Breast epithelium (tissue), 4 donors: ENCODE measurements at places on chromosomes 3 and 15.

GRCh38 chr3:159238646-159239045 lies 436.8 kb downstream of the MFSD1 start:
- no peak overlapping the region for H3K4me3 ChIP-seq
- H3K27ac ChIP-seq = no peak overlapping the region
- DNase-seq = no peak
- H3K36me3 ChIP-seq = no peaks in the 10 kb centered on the region
- no peaks in the 10 kb centered on the region for H3K4me1 ChIP-seq
- no peaks in the 10 kb centered on the region for H3K27me3 ChIP-seq

DNA sequence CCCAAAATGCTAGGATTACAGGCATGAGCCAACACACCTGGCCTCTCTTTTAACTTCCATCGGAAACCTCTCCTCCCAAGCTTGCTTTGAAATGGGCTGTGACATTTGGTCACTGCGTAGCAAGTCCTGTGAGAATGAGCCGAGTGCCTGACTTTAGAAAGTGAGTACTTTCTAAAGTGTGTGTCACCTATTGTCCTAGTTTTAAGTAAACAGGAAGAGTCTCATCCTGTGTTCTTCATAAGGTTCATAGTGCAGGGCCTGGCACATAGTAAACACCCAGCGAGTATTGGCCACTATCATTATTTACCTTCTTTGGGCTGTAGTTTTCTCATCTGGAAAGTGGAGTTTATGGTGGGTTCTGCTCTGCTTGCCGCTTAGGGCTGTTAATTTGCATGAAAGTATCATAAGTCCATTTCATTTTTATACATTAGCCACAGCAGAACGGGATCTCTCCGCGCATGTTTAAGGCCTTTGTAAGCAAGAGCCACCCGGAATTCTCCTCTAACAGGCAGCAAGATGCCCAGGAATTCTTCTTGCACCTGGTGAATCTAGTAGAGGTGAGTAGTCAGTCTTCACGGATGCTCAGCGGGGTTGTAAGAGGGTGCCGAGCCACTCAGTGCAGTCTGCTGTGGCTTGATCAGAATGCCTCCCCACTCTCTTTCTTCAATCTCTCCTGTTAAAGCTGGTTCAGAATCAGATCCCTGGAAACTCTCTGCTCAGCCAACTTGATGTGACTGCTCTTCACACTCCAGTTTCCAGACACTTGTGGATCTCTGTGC lies 87.2 kb downstream of the USP13 start:
- H3K4me3 ChIP-seq = no peak overlapping the region
- H3K36me3 ChIP-seq = no peaks in the 10 kb centered on the region
- H3K27ac ChIP-seq = no peak overlapping the region
- no peak for DNase-seq

- no peak for DNase-seq
- H3K4me1 ChIP-seq = no peaks in the 10 kb centered on the region
- no peaks in the 10 kb centered on the region for H3K27me3 ChIP-seq
These were observed 140.6 kb upstream of the TMCO5A start for GRCh38 chr15:37793851-37794250.

- peaks cover 9% of the 10 kb centered on the region for H3K27me3 ChIP-seq
- no peaks in the 10 kb centered on the region for H3K4me1 ChIP-seq
- no peak for DNase-seq
- H3K4me3 ChIP-seq = no peak overlapping the region
- no peaks in the 10 kb centered on the region for H3K36me3 ChIP-seq
These were observed 193.4 kb upstream of the LINGO1 start for GRCh38 chr15:77826006-77826695.

- no peak overlapping the region for H3K27ac ChIP-seq
- no peaks in the 10 kb centered on the region for H3K36me3 ChIP-seq
- no peak overlapping the region for H3K4me3 ChIP-seq
- no peaks in the 10 kb centered on the region for H3K27me3 ChIP-seq
- DNase-seq = no peak
These were observed 1036.6 kb downstream of the NAALADL2 start for GRCh38 chr3:175895731-175896130.

GRCh38 chr3:160368804-160369203 lies 30.2 kb downstream of the IFT80 start:
- DNase-seq = no peak
- H3K4me1 ChIP-seq = no peaks in the 10 kb centered on the region
- no peaks in the 10 kb centered on the region for H3K27me3 ChIP-seq

GRCh38 chr3:53733446-53733845 lies 112.8 kb downstream of the CHDH start:
- no peaks in the 10 kb centered on the region for H3K4me1 ChIP-seq
- H3K36me3 ChIP-seq = no peaks in the 10 kb centered on the region
- H3K27me3 ChIP-seq = no peaks in the 10 kb centered on the region
- DNase-seq = no peak
- H3K27ac ChIP-seq = no peak overlapping the region

DNA sequence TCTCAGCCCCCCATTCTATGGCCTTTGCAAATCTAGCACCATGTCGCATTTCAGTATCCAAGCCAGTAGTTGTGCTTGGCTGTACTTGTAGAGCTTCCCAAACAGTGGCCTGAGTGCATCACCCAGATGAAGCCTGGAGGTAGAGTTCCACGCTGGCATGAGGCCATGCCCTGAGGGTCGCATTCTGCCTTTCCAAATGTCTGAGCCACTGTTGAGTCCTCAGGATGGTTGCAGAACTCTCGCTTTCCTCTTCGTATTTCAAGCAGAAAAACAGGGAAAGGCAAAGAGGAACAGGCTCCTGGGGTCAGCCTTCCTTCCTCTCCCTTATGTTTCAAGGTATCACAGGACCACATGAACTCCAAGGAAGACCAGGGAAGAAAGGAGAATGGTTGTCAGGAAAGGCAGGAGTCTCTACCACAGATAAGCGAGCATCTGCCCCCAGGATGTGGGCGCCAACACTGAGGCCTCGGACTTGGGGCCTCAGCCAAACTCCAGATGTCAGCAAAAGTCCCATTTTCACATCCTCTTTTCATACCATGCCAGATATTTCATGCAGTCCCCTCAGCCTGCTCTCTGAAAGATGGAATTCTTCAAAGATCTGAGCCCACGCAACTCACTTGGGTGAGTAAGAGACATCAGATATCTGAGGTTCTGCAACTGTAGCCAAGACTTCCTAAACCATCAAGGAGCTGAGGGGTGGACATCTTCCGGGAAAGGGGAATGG lies 19.4 kb upstream of the PRR20G start:
- no peak overlapping the region for H3K4me3 ChIP-seq
- no peaks in the 10 kb centered on the region for H3K27me3 ChIP-seq
- DNase-seq = no peak
- H3K36me3 ChIP-seq = no peaks in the 10 kb centered on the region

GRCh38 chr3:16474216-16474615 lies 39.3 kb downstream of the RFTN1 start:
- no peak for DNase-seq
- H3K4me3 ChIP-seq = no peak overlapping the region
- no peaks in the 10 kb centered on the region for H3K36me3 ChIP-seq
- H3K4me1 ChIP-seq = no peaks in the 10 kb centered on the region

DNA sequence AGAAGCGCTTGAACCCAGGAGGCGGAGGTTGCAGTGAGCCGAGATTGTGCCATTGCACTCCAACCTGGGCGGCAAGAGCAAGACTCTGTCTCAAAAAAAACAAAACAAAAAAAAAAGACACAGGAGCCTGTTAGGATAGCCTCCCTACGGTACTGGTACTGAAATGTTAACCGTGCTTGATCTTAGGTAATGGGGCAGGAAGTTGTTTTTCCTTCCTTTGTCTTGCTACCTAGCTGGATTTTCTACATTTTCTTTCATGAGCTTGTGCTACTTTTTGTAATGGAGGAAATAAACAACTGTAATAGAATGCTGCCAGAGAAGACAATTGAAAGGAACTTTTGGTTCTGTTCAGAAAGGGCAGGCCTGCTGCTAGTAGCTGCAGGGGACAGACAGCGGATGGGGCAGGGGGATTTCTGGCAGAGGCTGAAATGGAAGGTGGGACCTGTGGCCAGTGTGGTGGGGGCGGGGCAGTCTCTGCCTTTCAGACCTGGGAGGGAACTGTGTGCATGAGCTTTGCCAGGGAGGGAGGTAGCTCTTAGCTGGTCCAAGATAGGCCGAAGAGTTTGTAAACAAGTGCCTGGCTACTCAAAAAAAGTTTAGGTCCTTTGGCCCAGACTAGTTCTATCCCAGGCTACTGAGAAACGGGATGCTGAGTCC lies 49.0 kb upstream of the SEMA4B start:
- no peaks in the 10 kb centered on the region for H3K27me3 ChIP-seq
- H3K36me3 ChIP-seq = no peaks in the 10 kb centered on the region
- H3K27ac ChIP-seq = peak overlapping the region; percentile 69
- H3K4me1 ChIP-seq = no peaks in the 10 kb centered on the region

GRCh38 chr3:11134794-11135193 lies 19.5 kb upstream of the HRH1 start:
- H3K36me3 ChIP-seq = no peaks in the 10 kb centered on the region
- H3K27ac ChIP-seq = no peak overlapping the region
- H3K4me1 ChIP-seq = no peaks in the 10 kb centered on the region
- DNase-seq = no peak

GRCh38 chr3:40169983-40170382 lies 139.5 kb upstream of the EIF1B start:
- H3K36me3 ChIP-seq = no peaks in the 10 kb centered on the region
- H3K27me3 ChIP-seq = no peaks in the 10 kb centered on the region
- H3K27ac ChIP-seq = no peak overlapping the region
- no peak for DNase-seq
- H3K4me1 ChIP-seq = no peaks in the 10 kb centered on the region
- no peak overlapping the region for H3K4me3 ChIP-seq

DNA sequence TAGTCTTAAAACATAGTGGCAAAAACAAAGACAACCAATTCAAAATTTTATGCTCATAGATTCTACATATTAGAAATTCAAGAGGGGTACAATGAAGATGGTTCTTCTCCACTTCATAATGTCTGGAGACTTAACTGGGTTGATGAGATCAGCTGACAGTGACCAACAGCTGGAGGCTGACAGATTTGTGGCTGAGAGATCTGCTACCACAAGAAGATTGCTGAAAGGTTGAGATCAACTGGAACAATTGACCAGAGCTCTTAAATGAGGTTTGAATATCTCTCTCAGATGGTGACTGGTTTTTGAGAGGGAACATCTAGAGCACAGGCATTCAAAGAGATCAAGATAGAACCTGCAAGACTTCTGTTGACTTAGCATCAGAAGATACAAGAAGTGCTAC lies 254.1 kb upstream of the ARPP21 start:
- H3K4me1 ChIP-seq = no peaks in the 10 kb centered on the region
- no peaks in the 10 kb centered on the region for H3K27me3 ChIP-seq
- no peak overlapping the region for H3K27ac ChIP-seq
- no peak overlapping the region for H3K4me3 ChIP-seq

DNA sequence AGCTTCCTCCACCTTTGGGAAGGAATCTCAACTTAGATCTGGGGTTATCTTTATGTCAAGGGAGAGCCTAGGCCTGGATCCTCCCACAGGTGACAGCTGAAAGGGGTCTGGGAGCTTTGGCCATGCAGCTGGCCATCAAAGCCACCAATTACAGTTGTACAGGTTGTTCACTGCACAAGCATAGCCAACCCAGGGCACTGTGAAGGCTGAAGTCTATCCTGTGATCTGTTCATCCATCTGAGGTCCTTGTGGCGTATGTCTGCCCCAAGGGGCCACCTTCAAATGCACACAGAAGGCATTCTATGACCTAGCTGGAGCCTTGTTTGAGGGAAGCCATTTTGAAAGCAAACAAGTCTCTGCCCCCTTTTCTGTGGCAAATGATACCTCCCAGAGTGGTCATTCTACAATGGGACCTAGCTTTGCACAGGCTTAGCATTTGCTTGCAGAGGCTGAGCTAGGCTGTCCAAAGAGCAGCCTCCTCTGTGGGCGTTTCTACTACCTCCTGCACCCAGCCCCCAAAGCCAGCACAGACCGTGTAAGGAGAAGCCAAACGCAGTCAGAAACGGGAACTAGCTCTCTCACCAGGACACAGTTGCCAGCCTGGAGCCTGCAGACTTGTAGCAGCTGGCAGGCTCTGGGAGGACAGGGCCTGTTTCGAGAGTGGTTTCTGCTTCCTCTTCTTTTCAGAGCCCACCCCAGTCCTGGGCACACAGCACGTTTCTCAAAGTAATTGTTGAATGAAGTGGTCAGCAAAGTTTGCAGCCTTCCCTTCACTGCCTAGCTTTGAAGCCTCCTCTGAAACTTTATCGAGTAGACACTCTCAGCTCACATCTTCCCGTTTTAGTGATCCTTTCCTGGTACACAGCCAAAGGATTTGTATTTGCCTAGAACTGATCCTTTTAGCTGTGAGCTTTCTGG lies 157.3 kb upstream of the SMAD3 start:
- no peaks in the 10 kb centered on the region for H3K27me3 ChIP-seq
- no peaks in the 10 kb centered on the region for H3K4me1 ChIP-seq
- H3K27ac ChIP-seq = no peak overlapping the region
- DNase-seq = no peak
- H3K36me3 ChIP-seq = no peaks in the 10 kb centered on the region

DNA sequence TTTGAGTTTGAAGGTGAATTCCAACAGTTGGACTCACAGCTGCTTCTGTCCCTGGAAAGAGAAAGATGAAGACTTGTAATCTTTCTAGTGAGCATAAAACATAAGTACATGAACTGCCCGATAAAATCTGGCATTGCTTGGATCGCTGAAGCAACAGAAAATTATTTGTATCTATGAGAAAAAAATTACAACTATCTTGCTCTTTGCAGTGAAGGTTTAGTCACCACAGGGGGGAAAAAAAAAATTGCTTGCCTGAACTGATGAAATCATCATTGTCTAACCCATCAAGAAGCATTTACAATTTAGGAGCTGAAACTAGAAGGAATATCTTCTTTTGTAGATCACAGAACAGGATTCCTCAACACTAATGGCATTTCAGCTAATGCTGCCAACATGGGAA lies 20.0 kb downstream of the TMEM207 start:
- H3K4me1 ChIP-seq = no peaks in the 10 kb centered on the region
- H3K27me3 ChIP-seq = no peaks in the 10 kb centered on the region
- no peak for DNase-seq
- no peaks in the 10 kb centered on the region for H3K36me3 ChIP-seq

DNA sequence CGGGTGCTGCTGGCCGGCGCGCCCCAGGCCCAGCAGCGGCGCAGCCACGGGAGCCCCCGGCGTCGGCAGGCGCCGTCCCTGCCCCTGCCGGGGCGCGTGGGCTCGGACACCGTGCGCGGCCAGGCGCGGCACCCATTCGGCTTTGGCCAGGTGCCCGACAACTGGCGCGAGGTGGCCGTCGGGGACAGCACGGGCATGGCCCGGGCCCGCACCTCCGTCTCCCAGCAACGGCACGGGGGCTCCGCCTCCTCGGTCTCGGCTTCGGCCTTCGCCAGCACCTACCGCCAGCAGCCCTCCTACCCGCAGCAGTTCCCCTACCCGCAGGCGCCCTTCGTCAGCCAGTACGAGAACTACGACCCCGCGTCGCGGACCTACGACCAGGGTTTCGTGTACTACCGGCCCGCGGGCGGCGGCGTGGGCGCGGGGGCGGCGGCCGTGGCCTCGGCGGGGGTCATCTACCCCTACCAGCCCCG lies 777 bp downstream of the LOXL1 start:
- DNase-seq = no peak
- H3K4me1 ChIP-seq = peaks cover 30% of the 10 kb centered on the region
- H3K36me3 ChIP-seq = no peaks in the 10 kb centered on the region
- H3K27me3 ChIP-seq = no peaks in the 10 kb centered on the region
- H3K4me3 ChIP-seq = peak overlapping the region; percentile 73
- H3K27ac ChIP-seq = peak overlapping the region; percentile 89
